ENCODE measurements at places on chromosomes 5 and 9.

GRCh38 chr9:98944057-98944733, 488 bp downstream of the COL15A1 start:
- DNase-seq: no peak

DNA sequence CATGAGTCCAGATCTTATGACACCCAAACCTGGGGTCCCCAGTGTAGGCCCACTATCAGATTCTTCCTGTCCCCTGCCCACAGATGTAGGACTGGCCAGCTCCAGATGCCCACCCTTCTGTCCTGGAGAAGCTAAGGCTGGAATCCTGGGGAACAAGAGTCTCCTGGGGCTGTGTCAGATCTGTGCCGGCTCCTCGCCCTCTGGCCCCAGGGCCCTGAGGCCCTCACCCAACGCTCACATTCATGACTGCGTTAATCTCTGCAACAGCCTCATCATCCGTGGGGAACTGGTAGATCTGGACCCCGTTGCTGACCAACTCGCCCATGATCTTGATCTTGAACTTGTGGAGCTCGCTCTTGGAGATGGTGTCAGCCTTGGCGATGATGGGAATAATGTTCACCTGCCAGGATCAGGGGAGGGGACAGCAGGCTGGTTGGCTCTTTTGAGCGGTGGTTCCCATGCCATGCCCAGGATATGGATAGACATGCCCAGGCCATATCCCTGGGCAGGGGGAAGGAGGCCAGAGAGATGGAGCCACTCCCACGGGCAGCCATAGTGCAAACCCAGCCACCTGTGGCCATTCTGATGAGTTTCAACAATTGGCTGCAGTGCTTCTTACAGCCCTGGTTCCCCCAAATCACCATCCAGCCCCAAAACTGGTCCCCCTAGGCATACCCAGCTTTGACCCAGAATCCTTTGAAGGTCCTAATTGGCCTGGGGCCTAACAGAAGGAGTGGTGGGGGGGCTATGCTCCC, 14.6 kb downstream of the SEPTIN8 start:
- no peak for DNase-seq

DNA sequence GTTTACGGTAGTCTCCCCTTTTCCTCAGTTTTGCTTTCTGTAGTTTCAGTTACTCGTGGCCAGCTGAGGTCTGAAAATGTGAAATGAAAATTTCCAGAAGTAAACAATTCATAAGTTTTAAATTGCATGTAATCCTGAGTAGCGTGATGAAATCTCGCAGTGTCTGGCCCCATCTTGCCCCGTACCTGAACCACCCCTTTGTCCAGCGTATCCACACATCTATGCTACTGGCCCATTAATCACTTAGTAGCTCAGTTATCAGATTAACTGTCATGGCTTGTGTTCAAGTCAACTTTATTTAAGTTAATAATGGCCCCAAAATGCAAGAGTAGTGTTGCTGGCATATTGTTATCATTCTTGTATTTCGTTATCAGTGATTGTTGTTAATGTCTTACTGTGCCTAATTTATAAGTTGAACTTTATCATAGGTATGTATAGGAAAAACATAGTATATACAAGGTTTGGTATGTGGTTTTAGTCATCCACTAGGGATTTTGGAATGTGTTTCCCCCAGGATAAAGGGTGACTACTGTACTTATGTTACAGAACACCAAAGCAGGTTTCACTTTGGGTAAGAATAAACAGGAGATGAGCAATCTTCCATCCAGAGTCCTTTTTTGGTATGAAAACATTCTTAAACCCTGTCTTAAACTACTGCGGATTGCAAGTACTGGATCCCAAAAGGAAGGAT, 118.4 kb upstream of the KCNN2 start:
- no peak for DNase-seq

- no peak for DNase-seq
Measured at GRCh38 chr5:84016085-84016484, 295.4 kb upstream of the HAPLN1 start.

DNA sequence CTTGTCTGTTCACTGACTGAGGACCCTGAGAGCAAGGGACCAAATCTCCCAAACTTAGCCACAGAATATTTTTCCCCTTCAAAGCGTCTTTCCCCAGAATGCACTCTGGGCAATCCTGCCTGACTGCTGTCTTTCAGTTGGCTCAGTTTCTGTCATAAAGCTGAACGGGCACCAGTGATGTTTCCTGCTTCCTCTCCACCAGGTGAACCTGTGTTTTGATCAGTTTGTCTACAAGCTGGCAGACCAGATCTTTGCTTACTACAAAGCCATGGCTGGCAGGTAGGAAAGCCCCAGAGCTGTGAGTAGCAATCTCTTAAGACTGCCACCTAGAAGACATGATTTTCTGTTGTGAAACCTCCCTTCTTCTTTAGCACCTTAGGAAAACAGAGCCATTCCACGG, 61.8 kb downstream of the CYFIP2 start:
- DNase-seq: no peak
